Activated CD8-positive, alpha-beta T cell treated with anti-CD3 and anti-CD28 coated beads for 36 hours (primary cell): ENCODE measurements at places on chromosomes 1 and 21. TPM values are rescaled to one million over a fixed set of nuclear protein-coding genes. Genes with fewer than 3 reads are reported as not detected.

GRCh38 chr1:97190326-97190725, 468.7 kb downstream of the PTBP2 start:
- no peak for DNase-seq

DNA sequence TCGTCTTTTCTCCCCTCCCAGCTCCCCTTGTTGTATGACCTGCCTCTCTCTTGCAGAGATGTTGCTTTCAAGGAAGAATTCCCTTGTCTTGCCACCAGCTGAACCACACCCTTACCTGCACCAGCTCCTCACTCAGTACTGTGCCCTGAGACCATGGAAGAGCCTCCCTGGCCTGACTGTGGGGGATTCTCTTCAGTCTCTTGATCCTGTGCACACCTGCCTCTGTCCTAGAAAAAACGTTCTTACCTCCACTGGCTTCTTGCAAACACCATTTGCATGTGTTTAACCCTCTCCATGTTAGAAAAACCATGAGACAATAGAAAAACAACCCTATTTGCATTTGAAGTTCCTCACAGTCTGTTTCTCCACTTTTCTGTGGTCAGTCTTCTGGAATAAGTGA, 43.3 kb upstream of the FCRL4 start:
- DNase-seq: no peak

DNA sequence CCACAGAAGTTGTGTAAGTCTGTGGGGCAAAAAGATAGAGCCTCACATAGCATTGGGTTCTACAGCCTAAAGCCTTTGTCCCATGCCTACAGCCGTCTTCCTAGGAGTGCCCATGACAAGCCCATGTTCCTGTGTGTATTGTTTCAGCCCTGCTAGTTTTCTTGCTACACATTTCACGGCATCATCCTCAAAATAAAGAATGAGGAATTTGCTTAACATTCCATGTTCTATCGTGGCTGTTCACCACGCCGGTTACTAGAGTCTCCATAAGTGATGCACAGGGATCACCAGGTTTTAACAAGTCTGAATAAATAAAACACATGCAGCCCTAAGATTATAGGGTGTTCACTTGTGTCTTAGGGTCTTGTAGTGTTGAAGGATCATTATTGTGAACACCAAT, 87.4 kb upstream of the NGF start:
- no peak for DNase-seq

DNA sequence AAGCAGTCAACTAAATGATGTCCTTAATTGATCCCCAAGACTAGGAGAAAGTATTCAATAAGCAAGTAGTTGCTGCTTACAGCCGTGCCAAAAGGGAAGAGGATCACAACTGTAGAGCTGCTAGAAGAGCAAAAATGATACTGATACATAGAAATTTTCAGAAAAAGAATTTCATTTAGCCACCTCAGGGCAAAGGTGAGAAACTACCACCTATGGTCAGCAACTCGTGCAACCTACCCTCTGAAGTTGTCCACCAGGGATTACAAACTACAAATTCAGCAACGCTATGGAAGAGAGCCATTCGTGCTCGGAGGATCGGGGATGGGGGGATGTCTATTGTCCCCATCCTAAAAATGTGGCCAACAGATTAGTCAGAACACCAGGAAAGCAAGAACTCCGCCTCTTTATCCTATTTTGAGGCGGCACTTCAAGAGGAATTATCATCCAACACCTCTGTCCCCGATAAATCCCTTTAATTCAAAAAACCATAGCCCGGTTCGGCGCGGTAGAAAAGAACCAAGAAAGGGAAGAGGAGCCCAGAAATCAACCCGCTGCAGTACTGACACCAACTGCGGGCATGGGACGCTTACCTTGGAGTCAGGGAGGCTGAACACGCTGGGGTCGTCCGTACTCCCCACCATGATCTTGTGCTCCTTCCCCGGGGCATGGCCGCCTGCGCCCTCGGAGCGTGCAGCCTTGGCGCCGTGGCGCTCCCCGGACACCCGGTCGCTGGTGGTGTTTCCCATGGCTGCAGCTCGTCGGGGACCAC, 687 bp downstream of the PRKAB2 start:
- DNase-seq: no peak

DNA sequence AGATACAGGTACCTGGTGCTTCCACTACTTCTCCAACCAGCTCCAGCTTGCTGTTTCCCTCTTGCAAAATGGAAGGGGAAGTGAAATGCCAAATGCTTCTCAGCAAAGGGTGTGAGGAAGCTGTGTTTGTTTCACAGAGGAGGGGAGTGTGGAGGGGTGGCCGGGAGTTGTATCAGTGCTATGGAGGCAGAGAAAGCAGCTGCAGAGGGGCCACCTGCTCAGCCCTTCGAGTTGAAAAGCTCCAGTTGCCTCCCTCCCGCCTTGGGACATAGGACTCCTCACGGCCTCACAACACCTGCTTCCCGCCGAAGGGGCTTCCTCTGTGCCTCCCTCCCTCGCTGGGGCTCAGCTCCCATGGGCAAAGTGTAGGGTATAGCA, 12.1 kb upstream of the LINGO4 start:
- DNase-seq: no peak

- DNase-seq: no peak
These were observed 83.1 kb upstream of the HAO2 start for GRCh38 chr1:119285482-119285881.

DNA sequence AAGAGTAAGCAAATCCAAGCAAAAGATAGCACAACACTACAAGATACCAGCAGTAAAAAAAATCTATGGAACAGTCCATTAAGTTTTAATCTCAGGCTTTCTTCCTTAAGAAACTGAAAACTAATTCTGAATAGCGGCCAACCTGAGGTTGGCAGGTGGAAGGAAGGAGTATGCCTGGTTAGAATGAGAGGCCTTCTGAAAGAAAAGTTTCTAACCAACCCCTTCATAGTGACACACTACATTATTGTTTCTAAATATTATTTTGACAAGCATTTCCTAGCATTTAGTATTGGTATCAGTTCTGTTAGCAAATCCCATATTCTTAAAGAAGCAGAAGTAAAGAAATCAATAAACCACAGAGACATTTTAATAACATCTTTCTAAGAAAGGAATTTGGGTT, 205.7 kb upstream of the PTBP2 start:
- no peak for DNase-seq

- no peak for DNase-seq
These were observed 624 bp upstream of the CR1L start for GRCh38 chr1:207644166-207644851.

DNA sequence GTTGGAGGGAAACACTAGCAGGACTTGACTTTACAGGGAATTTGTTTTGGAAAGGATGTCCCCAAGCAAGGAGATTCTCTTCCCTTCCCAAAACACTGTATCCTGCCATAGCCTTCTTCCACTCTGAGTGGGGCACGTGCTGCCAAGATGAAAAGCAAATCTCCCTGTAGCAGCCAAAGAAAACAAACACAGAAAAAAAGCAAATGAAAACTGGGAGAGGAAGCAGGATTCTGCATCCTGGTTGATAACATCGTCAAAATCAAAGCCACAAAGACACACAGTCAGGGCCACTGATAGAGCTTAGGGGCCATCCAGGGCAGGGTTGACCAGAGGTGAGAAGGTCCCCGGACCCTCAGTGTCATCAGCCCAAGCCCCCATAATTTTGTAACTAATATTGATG, 16.0 kb upstream of the MTARC2 start:
- no peak for DNase-seq

DNA sequence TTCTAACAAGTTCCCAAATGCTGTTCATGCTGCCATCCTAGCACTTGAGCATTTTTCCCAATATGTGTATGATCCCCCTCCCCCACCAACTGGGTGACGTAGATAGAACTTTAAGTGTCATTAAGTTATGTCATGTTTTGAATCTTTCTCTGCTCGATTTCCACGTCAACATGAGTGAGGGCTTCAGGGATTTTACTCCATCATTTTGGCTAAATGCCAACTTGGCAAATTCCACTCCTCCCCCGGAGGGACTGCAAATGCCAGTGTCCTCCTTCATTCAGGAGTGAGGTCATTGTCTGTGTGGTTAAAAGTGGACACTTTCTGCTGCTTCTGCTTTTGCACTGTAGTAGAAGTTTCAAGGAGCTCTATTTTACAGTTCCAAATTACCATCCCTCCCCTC, 201.7 kb downstream of the FGGY start:
- DNase-seq: no peak

DNA sequence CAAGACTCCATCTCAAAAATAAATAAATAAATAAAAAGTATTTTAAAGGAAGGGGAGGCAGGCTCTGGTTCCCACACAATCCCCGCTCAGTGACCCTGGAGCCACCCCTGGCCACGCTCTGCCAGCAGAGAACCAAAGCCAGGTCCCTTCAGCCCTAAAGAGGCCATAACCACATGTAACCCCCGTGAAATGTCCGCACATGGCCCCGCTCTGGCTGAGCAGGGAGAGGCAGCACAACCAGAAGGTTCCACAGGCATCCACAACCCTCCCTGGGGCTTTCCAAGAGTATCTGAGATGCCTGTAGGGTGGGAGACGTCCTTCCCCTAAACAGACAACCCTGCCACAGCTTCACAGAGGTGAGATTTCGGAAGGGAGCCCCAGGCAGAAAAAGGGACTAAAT, 1.4 kb upstream of the ARF1 start:
- DNase-seq: no peak

DNA sequence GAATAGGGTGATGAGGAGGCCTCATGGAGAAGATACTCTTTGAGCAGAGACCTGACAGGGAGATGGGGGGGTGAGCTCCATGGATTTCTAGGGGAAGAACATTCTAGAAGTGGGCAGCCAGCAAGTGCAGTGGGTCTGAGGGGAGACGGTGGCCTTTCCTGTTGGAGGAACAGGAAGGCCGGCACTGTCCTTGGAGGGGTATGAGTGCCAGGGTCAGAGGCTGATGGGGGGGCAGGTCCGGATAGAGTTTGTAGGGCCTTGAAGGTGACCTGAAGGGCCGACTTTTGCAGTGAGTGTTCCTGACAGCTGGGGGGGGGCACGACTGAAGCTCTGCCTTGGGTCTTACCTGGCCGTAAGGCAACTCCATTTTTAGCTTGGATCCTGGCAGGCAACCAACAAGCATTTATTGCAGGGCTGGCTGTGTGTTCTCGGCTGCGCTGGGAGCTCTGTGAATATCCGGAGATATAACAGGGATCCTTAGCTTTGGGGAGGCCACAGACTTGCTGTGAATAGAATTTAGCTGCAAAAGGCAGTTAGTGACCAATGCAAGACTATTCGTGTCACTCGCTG, 130.6 kb downstream of the MRPS6 start:
- no peak for DNase-seq

GRCh38 chr1:187167555-187167954, 338.8 kb downstream of the PLA2G4A start:
- no peak for DNase-seq

DNA sequence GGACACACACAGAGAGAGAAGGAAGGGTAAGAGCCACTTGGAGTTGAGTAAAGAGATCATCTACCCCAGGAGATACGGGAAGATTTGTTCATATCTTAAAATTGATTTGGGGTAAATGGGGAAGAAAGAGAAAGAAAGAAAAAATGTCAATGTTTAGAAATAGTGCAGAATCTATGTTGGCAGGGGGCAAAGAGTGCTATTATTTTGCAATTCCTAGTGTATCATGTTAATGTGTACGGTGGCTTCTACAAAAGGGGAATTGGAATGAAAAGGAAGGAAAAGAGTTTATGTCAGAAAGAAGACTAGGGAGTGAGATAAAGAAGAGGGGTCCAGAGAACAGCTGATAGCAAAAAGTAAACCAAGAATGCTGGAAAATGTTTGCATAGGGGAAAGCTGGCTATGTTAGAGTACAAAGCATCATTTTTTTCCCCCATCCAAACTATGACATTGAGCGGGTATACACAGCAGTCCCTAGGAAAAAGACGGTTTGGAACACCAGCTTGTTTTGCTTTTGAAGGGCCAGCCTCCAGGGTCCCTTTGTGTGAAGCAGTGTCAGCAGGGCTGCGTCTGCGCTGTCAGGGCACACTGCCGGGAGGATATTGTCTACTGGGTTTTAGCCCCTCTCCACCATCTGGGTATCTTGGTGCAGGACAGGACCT, 10.8 kb downstream of the LRRC8D start:
- DNase-seq: no peak

DNA sequence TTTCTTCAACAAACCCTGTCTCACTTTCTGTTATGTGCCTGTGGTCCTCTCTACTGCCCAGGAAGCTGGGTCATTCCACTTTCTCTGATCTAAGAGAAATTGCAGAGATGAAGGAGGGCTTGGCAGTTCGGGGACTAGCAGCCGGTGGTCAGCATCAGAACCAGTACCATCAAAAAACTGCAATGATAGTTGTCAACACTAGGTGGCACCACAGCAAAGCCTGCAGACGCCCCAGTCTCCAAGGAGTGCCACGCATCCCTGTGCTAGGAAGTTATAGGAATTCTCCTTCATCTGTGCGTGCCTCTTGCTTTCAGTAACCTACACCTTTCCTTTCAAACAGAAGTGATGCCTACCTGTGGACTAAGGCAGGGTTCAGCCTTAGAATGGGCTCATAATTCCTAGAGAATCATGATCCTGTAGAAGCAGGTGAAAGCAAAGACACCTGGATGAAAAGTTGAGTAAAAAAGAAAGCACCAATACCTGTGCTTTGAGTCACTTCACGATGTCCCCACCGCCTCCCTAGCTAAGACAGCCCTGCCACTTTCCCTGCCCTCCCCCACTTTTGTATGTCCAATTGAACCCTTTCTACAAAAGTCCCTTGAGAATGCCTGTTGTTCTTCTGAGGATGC, 129.2 kb downstream of the ADAMTS1 start:
- peak; percentile 24 for DNase-seq

DNA sequence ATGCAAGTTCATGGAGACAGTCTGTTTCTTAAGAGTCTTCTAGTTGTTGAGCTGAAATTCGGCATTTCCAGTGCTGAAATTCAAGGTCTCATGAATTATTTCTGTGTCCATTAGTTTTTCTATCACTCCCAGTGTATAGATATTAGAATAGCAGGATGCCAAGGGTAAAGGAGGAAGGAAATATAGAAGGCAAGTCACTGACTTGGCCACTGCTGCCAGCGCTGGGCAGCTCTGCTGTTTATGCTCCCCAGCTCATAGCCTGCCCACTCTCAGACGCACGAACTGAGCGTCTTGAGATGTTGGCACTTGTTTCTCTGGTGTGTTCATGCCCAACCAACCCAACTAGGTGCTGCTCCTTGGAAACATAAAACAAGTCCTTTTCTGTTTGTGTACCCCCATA, 110.1 kb downstream of the SLC45A1 start:
- DNase-seq: no peak

DNA sequence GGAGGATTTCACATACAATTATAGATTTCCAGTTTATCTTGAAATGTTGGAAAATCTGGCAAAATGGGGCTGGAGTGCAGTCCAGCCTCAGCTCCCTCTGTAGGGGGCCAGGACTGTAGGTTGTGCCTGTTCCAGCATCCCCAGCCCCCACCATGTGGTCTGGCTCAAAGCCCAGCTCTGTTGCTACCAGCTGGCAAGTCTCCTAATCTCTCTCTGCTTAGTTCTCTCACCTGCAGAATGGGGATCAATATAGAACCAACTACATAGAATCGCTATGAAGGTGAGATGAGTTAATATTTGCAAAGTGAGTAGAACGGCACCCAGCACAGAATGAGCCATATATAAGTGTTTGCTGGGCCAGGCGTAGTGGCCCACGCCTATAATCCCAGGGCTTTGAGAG, 50.0 kb upstream of the TARDBP start:
- no peak for DNase-seq

The TTLL7 gene
- 0.41 TPM for total RNA-seq

The LRRC38 gene
- not detected for total RNA-seq

The TMOD4 gene
- total RNA-seq: 1.9 TPM

The PRMT6 gene
- total RNA-seq: 19.4 TPM

The HES4 gene
- total RNA-seq: 5.7 TPM

The USH2A gene
- not detected for total RNA-seq
